Activated CD4-positive, alpha-beta T cell treated with anti-CD3 and anti-CD28 coated beads, Interleukin-2, amount 50 U/mL, for 24 hours (primary cell): ENCODE measurements at places on chromosomes 13 and 19.
A peak's percentile ranks its signal among the peaks of the same experiment; 100 is the strongest.

DNA sequence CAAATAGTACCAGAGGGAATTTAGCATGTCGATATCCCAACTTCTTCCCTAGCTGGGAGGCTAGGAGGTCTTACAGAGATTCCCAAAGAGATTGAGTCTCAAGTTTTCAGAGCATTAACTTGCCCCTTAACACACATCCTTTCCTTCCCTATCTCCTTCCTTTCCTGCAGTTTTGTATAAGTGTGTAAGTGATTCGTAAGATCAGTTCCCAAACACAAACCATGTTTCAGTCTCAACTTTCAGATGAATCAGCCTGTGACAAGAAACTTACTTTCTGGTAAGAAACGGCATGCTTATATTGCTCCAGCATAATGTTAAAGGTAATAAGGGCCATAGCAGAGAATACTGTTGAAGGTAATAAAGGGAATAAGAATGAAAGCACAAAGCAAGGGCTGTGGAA is 472.2 kb downstream of the LIG4 start:
- no peak for DNase-seq

DNA sequence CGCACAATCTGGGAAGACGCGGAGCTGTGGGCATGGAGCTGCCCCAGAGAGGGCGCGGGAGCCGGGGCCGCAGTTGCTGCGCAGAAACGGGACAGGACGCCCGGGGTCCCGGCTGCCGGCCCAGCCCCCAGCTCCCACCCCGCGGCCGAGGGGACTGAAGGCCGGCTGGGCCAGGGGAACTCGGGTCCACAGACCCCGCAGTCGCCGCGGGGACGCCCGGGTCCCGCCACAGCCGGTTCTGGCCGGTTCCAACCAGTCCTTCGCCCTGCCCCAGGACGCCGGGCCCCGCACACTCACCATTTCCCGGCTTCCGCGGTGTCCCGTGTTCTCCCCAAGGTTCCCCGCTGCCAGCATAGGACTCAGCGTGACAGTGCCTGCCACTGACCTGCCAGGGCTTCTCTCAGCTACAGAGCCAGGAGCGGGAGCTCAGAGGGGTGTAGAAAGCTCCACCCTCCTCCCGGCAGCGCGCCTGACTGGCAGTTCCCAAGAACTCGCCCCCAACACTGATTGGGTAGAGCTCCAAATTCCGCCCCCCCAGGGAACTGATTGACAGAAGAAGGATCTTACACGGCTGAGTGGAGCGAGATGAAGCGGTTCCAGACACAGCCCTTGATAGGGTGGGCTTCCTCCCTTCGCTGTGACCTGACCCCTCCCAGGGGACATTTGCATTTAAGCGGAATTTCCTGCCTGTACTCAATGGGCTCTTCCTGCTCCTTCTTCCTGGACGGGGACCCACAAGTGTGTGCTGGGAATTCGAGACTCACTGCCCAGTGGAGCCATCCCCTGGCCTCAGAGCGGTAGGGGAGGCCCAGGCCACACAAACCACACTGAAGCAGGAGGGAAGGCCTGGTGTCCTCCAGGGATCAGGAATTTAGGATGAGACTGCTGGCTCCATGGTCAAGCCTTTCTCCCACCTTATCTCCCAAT is at the start of gene ZNF442:
Gene ZNF442 (minus strand): TSS at position 448 of the 927 bp plus-strand sequence. CDS start 2,052 bp downstream, outside the sequence.
- DNase-seq, result peak; percentile 90

- DNase-seq, result no peak
These were observed 17.8 kb downstream of the ALOX5AP start for GRCh38 chr13:30753030-30753616.

DNA sequence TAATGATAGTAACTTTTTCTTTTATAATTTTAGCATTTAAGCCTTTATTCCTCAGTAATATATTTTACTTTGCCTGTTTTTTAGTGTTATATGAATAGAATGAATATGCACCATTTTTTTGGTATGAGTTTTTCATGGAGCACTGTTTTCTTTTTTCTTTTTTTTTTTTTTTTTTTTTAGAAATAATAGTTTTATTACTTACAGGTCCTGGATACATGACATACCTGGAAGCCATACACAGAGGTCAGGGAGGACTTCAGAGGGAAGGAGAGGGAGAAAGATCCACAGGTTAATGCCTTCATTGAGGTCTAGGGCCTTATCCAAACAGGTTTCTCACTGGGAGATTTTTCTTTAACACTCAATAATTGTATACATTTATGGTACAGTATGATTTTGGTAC is 26.4 kb downstream of the KCTD4 start:
- DNase-seq, result no peak

DNA sequence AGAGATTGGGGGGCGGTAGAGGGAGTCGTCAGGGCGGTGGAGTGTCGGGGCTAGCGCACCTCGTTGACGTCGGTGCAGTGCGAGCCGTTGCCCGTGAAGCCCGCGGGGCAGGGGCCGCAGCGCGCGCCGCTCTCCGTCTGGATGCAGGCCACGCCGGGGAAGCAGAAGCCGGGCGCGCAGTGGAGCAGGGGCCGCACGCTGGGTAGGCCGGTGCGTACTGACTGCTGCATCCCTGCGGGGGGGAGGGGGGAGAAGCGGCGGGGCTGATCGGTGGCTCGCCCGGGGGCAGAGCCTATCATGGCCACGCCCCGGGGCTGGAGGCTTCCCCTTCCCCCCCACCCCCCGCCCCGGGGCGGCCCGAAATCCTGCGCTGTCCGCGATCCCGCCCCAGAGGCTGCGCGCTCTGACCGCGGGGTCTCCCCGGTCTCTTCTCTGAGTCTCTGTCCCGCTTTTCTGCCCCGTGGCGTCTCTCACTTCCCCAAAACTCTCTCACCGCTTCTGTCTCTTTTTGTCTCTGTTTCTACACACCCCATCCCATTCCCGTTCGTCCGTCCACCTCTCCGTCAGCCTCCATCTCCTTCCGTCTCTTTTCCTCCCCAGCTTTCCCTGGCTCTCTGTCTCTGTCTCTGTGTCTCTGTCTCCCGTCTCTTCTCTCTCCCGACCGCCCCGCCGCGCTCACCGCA is 1.1 kb downstream of the COMP start:
- DNase-seq, result no peak

DNA sequence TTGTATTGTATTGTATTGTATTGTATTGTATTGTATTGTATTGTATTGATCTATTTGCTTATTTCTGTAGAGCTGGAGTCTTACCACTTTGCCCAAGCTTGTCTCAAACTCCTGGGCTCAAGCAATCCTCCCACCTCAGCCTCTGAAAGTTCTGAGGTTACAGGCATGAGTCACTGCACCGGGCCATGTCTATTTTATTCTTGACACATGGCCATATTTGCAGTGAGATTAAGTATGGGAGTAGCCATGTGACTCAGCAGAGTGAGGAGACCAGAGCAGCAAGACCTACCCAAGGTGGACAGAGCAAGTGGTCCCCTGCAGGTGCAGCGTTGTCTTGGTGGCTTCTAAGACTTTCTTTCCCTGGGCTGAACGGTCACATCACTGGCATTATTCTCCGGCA is 49.1 kb upstream of the UBAC2 start:
- no peak for DNase-seq

- no peak for DNase-seq
These were observed 545.4 kb downstream of the SUCLA2 start for GRCh38 chr13:47455626-47456025.

- DNase-seq, result no peak
These were observed 5.7 kb downstream of the WDR62 start for GRCh38 chr19:36060430-36060829.

- DNase-seq, result no peak
These were observed 57.7 kb upstream of the NBEA start for GRCh38 chr13:34884366-34884765.

DNA sequence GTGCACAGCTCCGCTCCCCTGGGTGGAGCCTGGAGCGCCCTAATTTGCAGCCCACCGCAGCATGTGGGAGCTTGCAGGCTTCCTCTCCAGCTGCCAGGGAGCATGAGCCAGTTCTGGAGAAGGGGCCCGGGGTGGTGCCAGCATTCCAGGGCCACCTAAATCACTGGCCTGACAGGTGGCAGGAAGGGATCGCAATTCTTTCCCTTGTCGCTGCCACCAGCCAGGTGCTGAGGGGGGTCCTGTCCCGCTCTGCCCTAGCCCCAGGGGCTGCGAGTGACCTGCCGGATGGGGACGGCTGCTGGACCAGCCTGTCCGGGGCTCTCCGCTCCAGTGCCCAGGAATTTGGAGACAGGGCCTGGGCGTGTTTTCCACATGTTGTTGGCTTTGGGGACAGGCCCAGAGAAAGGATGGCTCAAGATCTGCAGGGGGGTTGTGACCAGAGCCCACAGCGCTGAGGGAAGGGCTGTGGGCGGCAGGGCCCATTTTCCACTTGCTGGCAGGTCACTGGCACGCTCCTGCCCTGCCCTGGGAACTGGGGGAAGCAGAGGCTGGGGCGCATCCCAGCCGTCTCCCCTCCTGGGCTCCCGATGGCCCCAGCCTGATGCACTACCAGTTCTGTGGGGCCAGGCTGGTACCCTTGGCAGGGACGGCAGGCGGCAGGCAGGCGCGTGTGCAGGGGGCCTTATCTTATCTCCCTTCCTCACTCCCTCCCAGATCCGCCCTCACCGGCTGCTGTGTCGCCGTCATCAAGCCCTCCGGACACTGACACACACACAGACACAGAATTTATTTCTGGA is 9.5 kb downstream of the NDUFA11 start:
- DNase-seq, result no peak

- peak; percentile 51 for DNase-seq
These were observed at the start of gene SSBP4 for GRCh38 chr19:18419195-18419698. SSBP4 (plus strand) TSS chr19:18419398; CDS start chr19:18419649, 251 bp downstream.

DNA sequence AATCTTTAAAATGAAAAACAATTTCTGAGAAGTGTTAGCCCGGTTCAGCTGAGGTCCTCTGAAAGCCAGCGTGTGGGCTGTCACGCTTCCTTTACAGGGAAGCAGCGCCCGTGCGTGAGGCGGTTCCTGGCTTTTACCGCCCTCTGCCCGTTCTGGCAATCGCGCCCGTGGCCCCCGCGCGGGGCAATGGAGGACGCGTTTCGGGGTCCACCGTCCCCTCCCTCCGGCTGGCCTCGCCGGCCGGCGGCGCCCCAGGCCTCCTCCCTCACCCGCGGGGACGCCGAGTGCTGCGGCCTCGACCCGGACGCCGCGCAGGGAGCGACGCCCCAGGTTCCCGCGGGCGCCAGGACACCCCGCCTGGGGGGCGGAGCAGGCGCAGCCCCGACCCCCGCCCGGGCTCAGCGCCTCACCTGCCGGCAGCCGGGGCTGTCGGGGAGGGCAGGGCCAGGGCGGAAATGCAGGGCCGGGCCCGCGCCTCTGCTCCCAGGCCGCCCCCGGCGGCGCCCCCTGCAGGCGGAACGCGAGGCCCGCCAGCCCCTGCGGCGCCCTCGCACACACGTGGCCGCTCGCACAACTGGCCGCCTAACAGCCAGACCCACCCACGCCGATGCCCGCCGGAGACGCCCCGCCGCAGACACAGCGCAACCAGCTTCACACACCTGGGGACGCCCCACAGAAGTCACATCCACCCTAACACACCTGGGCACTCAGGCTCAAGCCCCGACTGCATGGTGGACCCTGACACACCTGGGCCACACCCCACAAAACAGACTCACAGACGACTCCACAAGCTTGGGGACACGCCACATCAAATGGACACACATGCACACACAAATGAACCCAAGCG is at the start of gene GGACT:
Gene GGACT (minus strand): TSS at position 459 of the 847 bp plus-strand sequence. CDS start 56,198 bp downstream, outside the sequence.
- DNase-seq, result peak; percentile 73

- DNase-seq, result no peak
These were observed 71.8 kb downstream of the GADD45B start for GRCh38 chr19:2547721-2548120.

- DNase-seq, result no peak
These were observed 27.3 kb downstream of the IGFL1 start for GRCh38 chr19:46256855-46257254.

GRCh38 chr13:98405107-98405571 is 171.8 kb downstream of the STK24 start:
- DNase-seq, result no peak

DNA sequence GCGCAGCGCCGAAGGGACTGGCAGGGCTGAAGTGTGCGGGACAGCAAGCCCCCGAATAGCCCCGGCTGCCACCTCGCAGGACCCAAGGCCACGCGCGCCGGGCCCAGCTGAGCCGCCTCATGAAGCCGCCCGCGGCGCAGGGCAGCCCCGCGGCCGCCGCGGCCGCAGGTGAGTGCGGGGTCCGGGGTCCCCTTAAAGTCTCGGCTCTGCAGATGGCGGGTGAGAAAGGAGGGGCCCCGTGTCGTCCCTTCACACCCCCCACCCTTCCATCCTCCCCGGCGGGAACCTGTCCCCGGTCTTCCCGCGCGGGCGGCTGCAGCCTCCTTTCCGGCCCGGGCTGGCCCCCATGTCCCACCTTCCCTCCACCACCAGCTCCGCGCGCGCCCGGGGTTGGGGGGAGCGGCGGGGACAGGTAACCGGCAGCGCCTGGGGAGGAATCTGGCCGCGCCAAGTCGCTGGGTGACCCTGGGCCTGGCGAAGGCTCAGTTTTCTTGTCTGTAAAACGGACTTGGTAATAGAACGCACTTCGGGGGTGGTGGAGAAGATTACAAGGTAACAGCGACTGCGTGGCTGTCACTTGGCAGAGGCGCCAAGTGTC is 338 bp downstream of the RGCC start:
- peak; percentile 25 for DNase-seq

DNA sequence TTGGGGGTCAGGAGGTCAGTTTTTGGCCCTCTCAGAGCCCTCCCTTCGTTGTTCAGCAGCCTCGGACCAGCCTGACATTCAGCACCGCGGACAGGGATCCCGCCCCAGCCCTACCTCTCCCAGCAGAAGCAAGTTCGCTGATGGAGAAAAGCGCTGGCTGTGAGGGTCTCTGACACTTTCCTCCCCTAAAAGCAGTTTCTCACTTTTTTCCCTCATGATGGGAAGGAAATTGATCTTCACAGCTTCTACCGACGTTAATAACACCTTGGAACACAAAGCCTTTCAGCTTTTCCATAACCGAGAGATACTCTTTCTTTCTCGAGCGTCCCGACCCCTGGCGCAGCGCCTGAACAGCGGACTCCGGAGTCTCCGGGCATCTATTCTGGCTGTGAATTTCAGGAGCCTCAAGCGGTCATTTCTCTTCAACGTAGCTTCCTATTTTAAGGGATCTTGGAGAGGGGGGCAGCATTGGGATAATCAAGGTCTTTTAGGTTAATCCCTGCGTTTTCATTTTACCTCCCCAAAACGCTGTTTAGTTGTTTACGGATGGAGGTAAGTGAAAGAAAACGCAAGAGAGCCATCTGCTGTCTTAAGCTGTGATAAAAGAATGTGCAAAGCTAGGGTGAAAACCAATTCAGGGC is 467.2 kb downstream of the ITGBL1 start:
- DNase-seq, result no peak

GRCh38 chr13:75151081-75151643 is 330.8 kb downstream of the TBC1D4 start:
- no peak for DNase-seq

GRCh38 chr13:31385540-31385939 is 185.8 kb downstream of the B3GLCT start:
- no peak for DNase-seq

GRCh38 chr13:113625965-113626721 is 31.9 kb downstream of the ATP4B start:
- DNase-seq, result no peak

GRCh38 chr13:28573595-28574373 is 78.9 kb upstream of the FLT1 start:
- no peak for DNase-seq

- DNase-seq, result no peak
These were observed 3.7 kb upstream of the LYPD3 start for GRCh38 chr19:43469160-43469480.
